RWPE2 (cell line): ENCODE measurements at places on chromosomes 1 and 21.

DNA sequence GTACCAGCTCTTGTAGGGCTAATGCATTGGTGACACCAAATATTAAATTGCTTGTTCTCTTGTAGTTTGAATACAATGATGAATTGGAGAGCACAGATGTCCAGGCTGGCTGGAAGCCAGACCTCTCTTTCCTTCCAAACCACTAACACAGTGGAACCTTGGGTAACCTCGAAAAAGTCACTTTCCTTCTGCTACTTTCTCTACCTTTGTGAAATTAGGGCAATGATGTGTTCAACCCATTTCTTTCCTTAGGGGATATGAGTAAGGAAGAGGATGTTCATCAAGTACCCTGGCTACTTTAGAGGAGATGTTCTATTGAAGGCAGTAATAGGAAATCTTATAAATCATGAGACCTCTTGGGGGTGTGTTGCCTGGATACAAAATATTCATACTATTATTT lies 55.7 kb downstream of the XCL2 start:
- DNase-seq: no peak

DNA sequence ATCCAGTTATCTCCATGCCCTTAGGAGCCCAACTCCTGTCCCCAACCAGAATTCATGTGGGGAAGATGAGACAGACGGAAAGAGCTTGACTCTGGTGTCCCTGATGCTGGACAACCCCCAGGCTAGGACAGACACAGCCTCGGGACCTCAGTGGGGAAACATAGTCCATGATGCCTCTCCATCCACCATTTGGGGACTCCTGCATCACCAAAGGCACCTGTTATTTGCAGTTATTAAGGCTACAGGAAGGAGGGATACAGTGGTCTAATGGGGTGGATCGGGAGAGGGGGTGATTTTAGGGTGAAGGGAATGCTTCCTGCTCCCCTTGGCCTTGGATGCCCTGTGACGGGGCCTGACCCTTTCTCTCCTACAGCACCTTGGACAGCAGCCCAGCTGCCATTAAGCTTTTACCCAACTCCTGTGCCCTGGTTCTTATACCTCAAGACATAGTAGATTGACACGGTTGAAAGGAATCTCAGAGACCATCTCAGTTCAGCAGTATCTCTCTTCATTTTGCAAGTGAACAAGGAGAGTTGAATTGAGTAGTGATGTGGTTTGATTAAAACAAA lies 111.6 kb downstream of the MATN1 start:
- no peak for DNase-seq

GRCh38 chr1:54188291-54188690 lies 11.5 kb downstream of the CYB5RL start:
- DNase-seq: no peak

DNA sequence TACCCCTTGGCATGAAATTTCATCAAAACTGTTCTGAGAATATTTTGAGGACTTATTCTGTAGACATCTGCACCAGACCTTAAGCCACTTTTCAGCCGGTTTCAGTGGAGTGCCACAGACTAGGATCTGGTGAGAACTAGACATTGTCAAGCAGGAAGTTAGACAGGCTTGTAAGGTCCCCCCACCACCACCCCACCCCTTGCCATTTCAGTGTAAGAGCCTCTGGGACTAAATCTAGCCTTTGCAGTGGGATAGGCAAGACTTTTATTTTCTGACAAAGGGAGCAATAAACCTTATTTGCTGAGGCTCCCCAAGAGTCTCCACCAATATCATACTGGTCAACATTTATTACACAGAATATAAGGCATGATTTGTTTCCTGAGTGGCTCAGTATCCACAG lies 77.9 kb upstream of the EXO1 start:
- DNase-seq: no peak

DNA sequence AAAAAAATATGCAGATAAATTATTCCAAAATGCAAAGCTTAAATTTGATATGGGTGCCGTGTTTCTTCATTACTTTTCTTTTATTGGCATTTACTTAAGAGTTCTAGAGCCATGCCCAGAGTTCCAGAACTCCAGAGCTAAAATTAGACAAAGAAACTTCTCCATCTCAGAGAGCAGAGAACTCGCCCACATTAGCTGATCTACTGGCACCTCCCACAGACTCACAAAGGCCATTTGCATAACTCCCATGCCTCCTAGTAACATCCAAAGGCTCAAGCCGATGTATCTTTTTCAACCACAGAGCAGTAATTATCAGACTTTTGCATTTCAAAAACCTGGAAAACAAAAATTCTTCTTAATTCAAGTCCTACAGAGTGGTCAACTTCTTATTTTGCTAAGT lies 323.8 kb upstream of the ST6GALNAC5 start:
- DNase-seq: no peak

DNA sequence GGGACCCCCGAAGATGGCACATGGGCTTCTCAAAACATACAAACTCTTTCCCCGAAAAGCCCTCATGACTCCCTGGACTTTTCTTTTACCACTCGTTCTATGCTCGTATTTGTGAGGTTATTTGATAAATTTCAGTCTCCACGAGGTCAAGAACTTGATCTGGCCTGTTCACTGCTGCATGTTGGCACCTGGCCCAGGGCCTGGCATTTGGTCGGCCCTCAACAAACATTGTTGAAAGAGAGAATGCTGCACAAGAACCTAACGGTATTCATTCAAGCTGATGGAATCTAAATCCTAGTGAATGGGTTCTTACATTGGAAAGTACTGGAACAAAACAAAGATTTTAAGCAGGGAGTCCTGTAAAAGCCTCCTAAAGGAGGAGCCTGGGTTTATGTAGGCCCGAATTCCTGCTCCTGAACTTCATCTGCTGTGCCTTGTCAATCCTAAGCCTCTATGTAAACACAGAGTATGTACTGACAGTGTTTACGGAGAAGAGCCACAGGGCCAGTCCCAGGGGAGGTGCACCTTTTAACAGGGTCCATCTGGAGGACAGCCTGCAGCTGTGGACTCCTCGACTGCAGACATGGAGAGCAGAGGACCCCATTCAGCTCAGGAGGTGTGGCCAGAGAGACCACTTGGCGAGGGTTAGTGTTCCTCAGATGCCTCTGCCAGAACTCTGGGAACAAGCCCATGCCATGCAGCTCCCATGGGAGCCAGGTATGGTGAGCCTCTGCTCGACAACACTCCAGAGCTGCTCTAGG lies 46.9 kb downstream of the L1TD1 start:
- no peak for DNase-seq

- no peak for DNase-seq
Observed at GRCh38 chr1:56345831-56346230, 233.5 kb downstream of the PLPP3 start.

DNA sequence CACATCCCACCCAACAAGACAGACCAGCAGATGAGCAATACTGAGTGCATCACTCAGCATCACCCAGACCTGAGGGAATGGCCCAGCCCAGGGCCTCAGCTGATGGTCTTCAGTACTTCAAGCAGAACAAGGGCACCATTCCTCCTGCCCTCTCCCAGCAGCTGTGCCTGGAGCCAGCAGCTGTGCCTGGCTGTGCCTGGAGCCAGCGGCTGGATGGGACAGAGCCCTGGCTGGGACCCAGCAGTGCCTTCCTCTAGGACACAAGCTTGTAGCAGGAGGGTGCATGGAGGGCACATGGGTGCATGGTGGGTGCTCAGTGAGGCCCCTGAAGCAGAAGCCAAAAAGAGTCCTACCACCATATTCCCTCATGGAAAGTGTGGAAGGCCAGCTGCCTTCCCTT lies 583.8 kb downstream of the NPHP4 start:
- DNase-seq: no peak

DNA sequence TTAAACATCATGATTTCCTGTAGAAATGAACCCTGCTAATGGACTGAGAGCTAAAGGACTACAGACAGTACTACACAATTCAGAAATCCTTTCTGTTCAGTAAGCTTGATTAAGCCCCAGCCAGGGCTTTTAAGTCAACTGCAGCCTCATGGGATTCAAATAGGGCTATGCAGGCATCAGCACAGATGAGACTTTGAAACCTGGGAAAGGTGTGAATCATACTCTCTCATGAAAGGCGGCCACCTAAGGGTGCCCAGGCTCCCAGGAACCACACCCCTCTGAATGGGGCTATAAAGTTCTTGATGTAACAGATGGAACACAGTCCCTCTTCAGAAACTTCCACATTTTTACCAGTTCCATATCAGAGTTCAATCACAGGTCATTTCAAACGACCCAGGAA lies 7.6 kb downstream of the SIPA1L2 start:
- no peak for DNase-seq

DNA sequence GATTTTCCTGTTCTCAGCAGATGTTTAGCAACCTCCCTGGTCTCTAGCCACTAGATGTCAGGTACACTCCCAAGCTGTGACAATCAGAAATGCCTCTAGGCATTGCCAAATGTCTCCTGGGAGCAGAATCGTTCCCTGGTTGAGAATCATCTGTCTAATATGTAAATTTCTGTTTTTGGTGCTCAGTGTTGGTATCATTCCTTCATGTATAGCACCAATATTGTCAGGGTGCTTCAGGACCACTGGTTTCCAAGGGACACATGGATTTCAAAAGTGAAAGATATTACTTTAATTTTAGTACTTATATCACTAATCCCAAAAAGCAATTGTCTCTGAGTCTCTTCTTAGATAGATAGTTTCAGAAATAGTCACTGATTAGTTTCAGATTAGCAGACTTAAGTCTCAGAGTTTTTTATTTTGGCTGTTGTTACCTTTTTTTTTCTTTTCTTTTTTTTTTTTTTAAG lies 160.1 kb downstream of the PTPRC start:
- DNase-seq: no peak

GRCh38 chr1:23098463-23099170 lies 70.0 kb downstream of the LUZP1 start:
- DNase-seq: no peak

- no peak for DNase-seq
Observed at GRCh38 chr1:208182880-208183645, 61.1 kb downstream of the PLXNA2 start.

DNA sequence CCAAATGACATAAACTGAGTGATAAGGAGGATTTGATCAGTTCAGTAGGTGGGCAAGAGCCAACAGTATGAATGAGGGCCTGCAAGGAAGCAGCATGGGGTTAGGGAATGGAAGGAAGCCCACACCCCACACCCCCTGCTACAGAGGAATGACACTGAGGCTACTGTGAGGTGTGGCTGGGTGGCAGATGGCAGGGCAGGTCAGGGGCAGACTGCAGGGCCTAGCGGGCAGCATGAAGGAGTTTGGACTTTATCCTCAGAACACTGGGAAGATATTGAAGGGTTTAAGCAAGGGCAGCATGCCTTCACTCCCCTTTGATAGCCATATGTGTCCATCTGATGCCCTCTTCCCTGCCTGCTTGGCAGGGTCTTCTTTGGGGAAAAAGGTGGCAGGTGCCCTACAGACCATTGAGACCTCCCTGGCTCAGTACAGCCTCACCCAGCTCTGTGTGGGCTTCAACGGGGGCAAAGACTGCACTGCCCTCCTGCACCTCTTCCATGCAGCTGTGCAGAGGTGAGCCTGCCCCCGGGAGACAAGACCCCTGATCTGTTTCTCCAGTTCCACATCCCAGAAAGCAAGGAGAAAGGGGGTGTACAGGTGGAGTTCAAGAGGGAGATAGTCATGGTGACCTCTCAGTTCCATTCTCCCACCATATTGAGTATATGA lies 4.1 kb upstream of the LENEP start:
- no peak for DNase-seq

- no peak for DNase-seq
Observed at GRCh38 chr1:201376464-201377374, 761 bp downstream of the TNNT2 start.

GRCh38 chr1:51578383-51579109 lies 38.3 kb upstream of the OSBPL9 start:
- DNase-seq: no peak

DNA sequence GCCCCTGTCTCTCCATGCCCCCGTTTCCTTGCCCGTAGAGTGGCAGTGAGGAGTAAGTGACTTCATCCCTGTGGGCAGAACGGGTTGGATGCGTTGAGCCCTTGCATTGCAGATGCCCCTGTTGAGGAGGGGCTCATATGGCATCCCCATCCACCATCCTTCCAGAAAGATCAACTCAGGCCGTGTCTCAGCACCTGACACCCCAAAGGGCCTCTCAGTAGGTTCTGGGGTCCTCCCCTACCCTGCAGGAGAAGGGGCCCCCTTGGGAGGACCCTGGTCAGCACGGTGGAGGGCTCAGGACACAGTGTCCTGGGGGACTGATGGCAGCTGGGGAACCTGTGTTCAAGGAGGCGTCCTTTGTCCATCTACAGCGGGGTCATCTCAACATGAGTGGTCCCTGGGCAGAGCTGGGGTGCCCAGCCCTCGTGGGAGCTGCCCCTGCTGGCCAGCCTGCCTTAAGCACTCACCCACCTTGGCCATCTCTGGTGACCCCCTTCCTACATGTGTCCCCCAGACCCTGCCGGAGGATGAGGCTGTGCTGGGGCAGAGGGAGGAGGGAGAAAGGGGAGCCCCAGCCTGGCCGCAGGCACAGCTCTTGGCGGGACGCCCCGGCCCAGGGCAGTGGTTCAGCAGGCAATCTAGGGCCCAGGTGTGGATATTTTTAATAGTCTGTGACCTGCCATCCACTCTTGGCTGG lies 48.2 kb upstream of the ACTRT2 start:
- DNase-seq: no peak

DNA sequence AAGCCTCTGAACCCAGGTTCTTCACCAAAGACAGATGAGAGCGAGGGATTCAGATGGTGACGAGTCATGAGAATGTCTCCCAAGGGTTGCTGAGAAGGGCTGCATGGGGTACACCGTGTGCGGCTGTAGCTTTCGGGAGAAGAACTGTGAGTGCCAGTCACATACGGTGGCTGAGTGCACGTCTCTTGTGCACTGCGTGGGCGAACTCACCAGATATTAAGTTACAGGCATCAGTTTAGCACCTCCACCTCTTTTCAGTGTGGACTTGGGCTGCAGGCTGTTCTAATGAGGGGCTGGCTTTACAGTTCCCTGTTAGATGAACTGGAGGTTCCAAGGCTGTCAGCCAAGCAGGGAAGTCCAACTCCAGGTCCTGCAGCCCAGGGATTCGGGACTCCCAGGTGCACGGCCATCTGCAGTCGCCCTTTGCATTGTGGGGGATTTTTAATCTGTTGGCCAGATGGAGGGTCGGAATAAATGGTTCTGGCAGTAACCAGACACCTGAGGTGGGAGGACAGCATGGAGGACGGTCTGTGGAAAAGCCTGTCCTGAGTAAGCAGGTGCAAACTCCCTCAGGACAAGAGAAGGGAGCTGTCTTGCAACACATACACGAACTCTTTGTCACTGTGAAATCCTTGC lies 26.5 kb upstream of the AVPR1B start:
- DNase-seq: no peak

GRCh38 chr1:97144527-97144926 lies 422.9 kb downstream of the PTBP2 start:
- DNase-seq: no peak

DNA sequence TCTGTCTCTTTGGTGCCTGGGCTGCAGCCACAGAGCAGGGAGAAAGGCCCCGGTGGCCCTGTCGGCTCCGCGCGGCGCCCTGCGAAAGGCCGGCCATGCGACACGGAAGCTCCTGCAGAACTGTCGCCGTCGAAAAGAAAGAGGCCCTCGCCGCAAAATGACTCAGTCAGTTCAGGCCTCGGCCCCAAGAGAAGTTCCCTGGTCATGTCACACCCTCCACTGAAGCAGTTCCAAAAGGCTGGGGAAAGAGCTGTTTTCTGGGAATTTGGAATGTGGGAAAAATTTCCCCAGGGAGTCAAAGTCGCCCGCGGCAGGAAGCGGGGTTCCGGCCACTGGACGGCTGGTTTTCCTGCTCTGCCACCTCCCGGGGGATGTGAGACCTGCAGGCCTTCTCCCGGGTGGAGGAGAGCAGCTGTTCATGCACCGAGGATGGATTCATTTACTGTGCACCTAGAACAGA lies 115.8 kb upstream of the ZNF678 start:
- no peak for DNase-seq

GRCh38 chr1:12339811-12340543 lies 110.1 kb downstream of the VPS13D start:
- no peak for DNase-seq

- no peak for DNase-seq
Observed at GRCh38 chr1:110272045-110272444, 61.9 kb downstream of the KCNC4 start.
